Esophagus muscularis mucosa (tissue), 4 donors: ENCODE measurements at places on chromosomes 16 and 17. TPM values are rescaled to one million over a fixed set of nuclear protein-coding genes. Genes with fewer than 3 reads are reported as not detected.

DNA sequence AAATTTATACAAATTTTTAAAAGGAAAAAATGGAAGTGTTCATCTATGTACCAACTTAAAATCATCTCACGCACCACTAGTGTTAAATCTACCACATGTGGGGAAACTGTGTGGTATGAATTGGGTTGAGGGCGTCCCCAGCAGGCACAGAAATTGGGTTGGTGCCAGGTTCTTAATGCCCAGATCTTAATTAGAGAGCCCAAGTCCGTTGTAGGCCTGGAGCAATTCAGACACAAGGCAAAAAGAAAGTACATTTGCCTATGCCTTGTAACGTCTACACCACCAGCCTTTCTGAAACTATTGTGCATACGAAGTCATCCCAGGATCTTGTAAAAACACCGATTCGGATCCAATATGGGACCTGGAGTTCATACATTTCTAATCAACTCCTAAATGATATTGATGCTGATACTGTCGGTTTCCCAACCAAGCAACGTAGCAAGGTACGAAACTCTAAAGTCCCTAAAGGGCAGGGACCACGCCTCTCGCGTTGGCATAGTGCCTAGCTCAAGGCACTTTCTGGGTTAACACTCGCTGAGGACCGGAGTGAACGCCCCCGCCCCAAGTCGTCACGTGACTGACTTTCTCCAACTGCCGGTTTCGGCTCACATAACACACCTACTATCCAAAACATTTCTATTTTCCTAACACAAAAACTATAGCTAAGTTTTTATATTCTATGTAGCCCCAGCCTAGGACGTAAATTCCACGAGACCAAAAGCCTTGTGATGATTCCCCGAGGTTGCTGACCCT is 945 bp upstream of the UQCRC2 start:
- DNase-seq = no peak

GRCh38 chr17:74447628-74448159 is 15.8 kb downstream of the GPRC5C start:
- no peak for DNase-seq

EZH1 gene
- 56.5 TPM for total RNA-seq

DNA sequence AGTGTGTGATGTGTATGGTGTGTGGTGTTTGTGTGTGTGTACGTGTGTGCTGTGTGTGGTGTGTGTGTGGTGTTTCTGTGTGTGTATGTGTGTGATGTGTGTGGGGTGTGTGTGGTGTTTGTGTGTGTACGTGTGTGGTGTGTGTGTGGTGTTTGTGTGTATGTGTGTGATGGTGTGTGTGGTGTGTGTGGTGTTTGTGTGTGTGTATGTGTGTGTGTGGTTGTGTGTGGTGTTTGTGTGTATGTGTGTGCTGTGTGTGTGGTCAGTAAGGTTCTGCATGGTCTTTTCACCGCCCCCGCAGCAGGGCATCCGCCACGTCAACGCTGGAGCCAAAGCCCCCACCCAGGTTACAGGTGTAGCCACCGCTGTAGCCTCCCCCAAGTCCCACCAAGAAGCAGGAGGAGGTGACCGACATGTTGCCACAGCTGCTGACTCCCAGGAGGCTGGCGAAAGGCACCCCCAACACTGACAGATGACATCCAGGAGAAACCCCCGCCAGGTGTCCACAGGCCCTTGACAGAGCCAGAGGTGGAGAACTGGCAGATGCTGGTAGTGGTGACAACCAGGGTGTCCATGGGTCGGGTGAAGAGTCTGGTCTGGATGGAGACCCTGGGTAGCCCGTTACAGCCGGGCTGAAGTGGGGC is 9.3 kb upstream of the KRT17 start:
- DNase-seq = no peak

GRCh38 chr17:6523330-6523729 is 33.0 kb downstream of the PITPNM3 start:
- DNase-seq = no peak
